ENCODE measurements at places on chromosomes 11 and 22.

GRCh38 chr22:26660961-26661578 lies 3.7 kb downstream of the MIAT start:
- no peak for DNase-seq

DNA sequence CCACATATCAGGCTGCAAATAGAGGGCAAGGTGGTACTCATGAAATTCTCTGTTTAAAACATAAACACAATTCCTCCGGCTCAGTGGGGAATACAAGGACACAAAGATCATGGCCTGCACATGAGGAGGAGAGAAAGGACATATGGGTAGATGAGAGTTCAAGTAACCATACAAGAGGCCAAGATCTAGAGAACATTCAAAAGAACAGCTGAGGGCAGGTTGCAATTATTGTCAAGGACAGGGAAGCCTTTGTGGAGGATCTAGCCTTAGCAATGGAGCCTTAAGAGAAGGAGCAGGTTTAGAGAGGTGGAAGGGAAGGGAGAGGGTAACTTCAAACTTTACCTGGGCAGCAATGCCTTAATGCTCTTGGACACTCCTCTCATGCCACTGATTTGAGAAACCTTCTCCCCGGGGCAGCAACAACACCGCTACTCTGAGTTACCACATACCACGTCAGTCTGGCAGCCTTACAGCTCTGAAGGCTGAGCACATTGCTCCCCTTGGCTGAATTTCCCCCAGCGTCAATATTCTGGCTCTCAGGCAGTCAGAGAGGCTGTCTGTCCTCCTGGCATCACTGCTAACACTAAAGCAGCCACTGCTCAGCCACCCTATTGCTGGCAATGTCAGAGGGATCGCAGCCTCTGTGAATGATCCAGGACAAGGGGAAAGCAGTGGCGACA lies 55.5 kb downstream of the CLPB start:
- no peak for DNase-seq

DNA sequence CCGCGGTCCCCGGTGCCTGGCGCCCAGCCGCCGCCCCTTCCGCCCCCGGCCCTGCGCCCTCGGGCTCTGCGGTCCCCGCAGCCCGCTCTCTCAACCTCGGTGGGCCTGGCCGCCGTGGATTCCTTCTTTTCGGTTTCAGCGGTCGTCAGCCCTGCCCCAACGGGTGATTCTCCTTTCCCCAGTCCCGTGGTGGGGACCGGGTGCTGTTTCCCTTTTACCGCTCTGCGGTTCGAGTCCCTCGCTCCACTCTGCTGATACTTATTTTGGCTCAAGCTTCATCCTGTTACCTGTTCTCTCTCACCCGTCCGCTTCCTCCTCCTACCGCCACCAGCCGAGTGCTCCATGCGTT lies 494 bp downstream of the ZDHHC5 start:
- no peak for DNase-seq

GRCh38 chr11:59368238-59369022 lies 9.7 kb downstream of the OR5AN1 start:
- no peak for DNase-seq

- DNase-seq, result peak; percentile 91
These were observed 2.5 kb upstream of the BEST1 start for GRCh38 chr11:61947486-61948210.

GRCh38 chr11:67291481-67292381 lies 2.6 kb downstream of the ANKRD13D start:
- no peak for DNase-seq

GRCh38 chr11:67654225-67654624 lies 3.7 kb upstream of the ACY3 start:
- DNase-seq, result no peak

- DNase-seq, result no peak
These were observed 2.9 kb upstream of the SLC6A5 start for GRCh38 chr11:20596205-20597153.

DNA sequence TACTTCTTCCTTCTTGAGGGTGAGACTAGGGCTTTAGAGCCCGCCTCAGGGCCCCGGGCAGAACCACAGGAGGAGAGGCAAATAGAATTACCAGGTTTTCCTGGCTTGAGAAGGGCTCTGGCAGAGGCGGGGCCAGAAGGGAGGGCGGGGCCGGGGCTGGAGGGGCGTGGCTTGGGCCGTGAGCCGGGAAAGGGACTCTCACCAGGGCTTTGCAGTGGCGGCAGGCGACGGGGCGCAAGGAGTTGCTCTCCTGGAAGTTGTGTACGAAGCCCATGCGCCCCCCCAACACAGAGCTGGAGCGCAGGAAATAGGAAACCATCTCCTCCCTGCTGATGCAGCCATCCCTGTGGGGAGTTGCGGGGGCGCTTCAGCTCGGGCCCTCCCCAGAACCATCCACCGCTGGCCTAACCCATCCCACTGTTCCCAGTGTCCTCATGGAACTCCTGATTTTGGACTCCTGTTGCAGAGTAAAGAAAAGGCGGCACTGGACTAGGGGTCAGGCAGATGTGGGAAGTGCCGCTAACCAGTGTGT lies 6.9 kb upstream of the NRXN2 start:
- no peak for DNase-seq

GRCh38 chr11:17762309-17762974 lies 27.9 kb downstream of the KCNC1 start:
- no peak for DNase-seq

DNA sequence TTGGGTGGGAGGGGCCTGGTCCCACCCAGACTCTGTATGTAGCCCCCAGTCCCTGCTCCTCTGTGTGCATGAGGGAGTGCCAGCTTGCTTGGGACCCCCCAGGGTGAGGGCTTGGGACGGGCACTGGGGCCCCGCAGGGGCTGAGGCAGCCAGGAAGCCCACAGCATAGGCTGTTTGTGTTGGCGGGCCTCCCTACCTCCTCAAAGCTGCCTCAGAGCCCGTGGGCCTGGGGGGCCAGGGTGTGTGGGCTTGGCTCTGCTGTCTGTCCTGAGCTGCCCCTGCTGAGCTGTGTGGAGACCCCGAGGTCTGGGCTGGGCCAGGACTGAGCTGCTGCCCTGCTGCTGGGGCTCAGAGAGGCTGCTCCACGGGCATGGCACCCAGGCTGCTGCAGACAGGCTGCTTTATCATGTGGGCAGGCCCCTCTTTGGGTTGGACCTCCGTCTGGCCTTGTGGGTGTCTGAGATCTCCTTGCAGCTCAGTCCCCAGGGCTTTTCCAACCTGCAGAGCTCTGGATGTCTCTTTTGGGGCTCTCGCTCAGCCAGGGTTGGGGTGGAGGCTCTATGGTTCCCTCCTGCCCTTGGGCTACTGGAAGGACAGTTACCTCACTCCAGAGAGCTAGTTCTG lies 3.3 kb downstream of the TSPAN4 start:
- DNase-seq, result no peak

- DNase-seq, result no peak
These were observed 59.5 kb upstream of the WNT11 start for GRCh38 chr11:76265771-76266241.

GRCh38 chr11:8373519-8374432 lies 110.1 kb upstream of the LMO1 start:
- DNase-seq, result peak; percentile 31

DNA sequence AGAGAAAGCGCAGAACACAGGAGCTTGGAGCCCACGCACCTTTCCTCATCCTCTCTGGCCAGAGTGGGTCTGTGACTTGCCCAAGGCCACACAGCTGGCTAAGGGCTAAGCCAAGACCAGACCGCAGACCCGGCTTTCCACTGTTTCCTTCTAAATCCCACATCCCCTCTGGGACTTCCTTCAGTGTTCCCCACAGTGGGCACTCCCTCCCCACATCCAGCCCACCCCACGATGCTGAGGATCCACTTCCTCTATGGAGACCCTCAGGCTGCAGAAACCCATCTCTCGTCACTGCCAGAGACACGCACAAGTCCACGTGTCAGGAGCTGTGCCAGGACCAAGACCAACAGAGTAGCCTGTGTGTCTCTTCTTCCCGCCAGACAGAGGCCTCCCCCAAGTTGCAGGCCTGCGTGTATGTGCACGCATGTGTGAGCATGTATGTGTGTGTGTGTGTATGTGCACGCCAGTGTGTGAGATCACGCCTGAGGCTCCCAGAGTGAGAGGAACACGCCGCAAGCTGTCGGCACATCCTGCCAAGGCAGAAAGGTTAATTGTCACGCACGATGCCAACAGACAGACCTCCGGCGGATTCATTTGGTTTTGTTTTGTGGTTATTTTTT lies 21.6 kb downstream of the PDGFB start:
- DNase-seq, result peak; percentile 35

GRCh38 chr11:29017941-29018340 lies 909.8 kb downstream of the METTL15 start:
- DNase-seq, result no peak

GRCh38 chr11:91421641-91422040 lies 803.0 kb upstream of the FAT3 start:
- DNase-seq, result no peak

DNA sequence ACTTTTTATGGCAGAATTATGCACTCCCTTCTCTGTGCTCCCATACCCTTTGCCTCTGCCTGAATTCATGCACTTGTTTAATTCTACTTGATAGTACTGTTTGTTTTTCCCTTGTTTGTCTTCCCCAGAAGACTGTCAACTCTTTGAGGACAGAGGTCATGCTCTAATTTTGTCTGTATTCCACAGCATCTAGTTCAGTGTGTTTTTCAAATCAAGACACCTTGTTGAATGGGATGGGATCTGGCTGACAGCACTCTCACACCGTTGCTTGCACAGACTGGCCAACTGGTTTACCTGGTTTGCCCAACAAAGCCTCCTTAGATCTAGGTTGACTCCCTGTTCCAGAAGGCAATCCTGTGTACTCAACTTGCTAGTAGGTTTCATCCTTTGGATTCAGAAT lies 121.2 kb upstream of the TIMP3 start:
- no peak for DNase-seq

- no peak for DNase-seq
These were observed 526.6 kb downstream of the MN1 start for GRCh38 chr22:27274770-27275449.
